Germinal center (tissue), 1 donor: ENCODE measurements at places on chromosomes 4 and X.

DNA sequence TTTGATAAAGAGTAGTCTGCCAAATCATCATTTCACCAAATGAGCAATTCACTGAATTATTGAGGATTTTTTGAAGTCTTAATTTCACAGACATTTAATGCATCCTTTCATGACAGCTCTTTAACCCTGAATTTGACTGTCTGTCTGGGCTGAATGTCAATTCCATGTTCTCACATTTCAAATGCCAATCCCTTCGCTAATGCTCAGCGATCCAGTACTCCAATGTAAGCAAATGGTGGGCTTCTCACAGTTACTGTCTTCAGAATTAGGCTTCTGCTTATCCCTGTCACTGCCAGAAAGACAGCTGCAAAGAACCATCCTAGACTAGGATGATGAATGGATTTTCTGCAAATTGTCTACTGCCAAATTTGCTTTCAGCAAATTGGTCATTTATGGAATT, 36.2 kb upstream of the USP38 start:
- no peak for DNase-seq

DNA sequence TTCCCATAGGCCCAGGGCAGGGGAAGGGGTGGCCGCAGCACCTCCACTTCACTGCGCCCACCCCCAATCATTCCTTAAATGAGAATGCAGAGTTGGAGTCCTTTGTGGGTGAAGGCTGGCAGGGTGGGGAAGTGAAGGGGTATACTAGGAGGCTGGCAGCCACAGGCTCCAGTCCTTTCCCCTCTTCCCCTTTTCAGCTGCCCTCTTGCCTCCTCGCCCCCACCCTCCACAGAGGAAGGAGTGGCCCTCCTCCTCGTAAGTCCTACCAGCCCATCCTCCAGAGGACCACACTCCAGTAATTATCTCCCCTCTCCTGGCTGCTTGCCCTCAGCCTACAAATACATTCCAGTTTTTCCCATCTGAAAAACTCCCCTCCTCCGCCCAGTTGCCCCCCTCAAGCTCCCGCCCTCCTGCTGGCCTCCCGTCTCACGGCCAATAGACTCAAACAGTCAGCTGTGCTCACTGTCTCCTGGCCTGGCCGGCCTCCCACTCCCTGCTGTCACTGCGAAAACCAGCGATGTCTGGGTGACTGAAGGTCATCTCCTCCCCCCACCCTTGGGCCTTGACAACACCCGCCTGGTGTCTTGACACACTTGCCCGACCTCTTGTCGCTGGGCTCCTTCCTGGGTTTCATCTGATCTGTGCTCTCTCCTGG, 38.8 kb downstream of the EFNB1 start:
- no peak for DNase-seq

- DNase-seq = no peak
These were observed 170.3 kb downstream of the VEGFC start for GRCh38 chr4:176622251-176622948.

GRCh38 chrX:124475358-124475757, 129.0 kb downstream of the SH2D1A start:
- no peak for DNase-seq

- no peak for DNase-seq
These were observed 102.4 kb upstream of the DCAF12L1 start for GRCh38 chrX:126655061-126655460.

DNA sequence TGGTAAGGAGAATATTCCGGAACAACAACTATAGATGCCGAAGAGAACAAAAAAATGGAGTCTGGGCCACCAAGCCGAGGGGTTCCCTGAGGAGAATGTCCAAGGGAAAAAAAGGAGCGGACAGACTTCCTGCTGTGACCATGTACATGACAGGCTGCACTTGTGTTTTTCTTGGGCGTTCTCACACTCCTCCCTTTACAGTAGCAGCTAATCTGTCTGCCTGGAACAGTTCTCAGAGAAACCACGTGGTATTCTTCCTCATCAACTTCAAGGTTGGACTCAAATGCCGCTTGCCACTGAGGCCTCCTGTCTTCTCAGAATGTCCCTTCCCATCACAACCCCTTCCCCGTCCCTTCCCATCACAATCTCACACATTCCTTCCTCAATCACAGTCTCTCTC, 30.8 kb upstream of the MTNR1A start:
- no peak for DNase-seq

GRCh38 chrX:17960891-17961290, 99.8 kb upstream of the RAI2 start:
- DNase-seq = no peak

- no peak for DNase-seq
These were observed 486.3 kb upstream of the PABPC4L start for GRCh38 chr4:134687646-134688628.

- no peak for DNase-seq
These were observed at the start of gene BMX for GRCh38 chrX:15500497-15500966. Gene BMX, plus strand, starts transcription at chrX:15500807. Its CDS starts 7,547 bp downstream, at chrX:15508354.
